Hematopoietic multipotent progenitor cell treated with erythropoietin and hydrocortisone succinate and interleukin-3 and kit ligand, for 15 days (in vitro differentiated cells): ENCODE measurements at places on chromosomes 13 and 19.

DNA sequence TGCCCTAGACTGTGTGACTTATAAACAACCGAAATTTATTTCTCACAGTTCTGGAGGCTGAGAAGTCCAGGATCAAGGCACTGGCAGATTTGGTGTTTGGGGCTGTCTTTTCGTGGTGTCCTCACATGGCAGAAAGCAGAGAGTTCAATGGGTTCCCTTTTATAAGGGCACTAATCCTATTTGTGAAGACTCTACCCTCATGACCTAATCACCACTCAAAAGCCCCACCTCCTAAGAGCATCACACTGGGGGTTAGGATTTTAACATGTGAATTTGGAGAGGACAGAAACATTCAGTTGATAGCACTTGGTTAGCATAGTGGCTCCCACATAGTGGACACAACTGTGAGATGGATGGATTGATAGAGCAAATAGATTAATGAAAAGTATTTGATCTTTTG is 21.5 kb upstream of the GPR18 start:
- DNase-seq = no peak

DNA sequence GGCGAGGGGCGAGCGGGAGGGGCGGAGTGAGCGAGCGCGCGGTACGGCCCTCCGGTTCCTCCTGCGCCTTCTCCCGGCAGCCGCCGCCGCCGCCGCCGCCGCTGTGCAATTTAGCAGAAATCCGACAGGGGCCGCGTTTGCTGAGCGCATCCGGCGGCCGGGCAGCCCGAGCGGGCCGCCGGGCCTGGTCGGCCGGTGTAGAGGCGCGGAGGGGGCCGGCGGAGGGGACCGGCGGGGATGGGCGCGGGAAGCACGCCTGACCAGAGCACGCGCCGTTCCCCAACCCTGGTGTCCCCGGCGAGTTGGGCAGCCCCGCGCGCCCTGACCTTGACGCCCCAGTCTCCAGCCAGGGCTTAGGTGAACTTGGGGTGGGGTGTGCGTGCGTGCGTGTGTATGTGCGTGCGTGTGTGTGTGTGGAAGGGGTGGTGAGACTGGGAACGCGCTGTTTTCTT is 144.5 kb upstream of the ZNF536 start:
- no peak for DNase-seq

- no peak for DNase-seq
Observed at GRCh38 chr13:20442375-20442774, 83.3 kb downstream of the CRYL1 start.

GRCh38 chr13:43363156-43363953 is 340.0 kb downstream of the DNAJC15 start:
- no peak for DNase-seq

DNA sequence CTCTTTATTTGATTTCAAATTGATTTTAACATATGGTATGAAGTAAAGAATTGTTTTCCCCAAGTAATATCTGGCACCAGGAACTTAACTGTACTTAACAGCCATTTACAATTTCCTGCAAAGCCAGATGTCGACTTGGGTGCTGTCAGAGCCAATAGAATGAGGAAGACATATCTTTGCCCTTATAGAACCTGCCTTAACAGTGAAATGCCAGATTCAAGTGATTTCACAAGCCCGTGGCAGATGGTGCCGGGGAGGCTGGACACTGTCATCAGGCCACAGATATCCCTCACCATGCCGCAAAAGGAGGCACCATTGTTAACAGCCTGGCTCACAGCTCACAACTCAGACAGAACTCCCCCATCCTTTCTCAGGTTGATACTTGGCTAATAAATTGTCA is 48.7 kb downstream of the ESD start:
- no peak for DNase-seq

- no peak for DNase-seq
Observed at GRCh38 chr13:42754801-42755510, 26.4 kb upstream of the FAM216B start.

DNA sequence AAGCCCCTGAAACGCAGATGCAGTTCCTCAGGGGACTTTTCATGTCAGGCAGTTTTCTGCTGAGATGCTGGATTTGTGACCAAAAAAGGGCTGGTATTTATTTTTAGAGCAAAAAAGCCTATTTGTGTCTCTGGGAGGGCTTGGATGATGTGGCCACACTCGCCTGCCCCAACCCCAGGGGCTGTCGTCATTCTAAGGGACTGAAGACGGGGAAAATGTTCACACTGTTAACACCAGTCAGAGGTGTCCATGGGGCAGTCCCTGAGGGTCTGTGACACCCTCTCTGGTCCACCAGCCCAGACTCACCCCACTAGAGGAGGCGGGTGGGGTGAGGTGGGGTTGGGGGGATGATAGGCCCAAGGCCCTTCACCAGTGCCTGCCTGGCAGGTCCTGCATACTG is 15.9 kb upstream of the EPHX3 start:
- no peak for DNase-seq

DNA sequence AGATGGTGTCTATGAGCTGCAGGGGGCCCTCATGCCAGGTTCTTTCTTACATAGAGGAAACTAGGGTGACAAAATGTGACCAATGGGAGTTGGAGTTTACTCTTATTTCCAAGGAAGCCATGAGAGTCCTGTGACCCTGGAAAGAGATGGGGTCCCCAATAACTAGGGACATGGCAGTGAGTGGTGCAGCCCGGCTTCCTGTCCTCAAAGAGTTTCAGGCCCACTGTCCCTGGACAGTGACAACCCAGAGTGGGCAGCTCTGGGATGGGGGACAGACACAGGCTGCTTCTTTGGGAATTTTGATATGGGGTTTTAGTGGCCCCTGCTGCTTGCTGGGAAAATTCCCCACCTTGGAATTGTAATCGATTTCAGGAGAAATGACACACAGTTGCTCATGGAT is 8.4 kb upstream of the IGFL1 start:
- DNase-seq = no peak

- no peak for DNase-seq
Observed at GRCh38 chr13:107681600-107681999, 533.7 kb downstream of the LIG4 start.

- DNase-seq = no peak
Observed at GRCh38 chr19:11539495-11540365, 1.1 kb downstream of the CNN1 start.

- no peak for DNase-seq
Observed at GRCh38 chr13:111917901-111918300, 149.0 kb upstream of the SOX1 start.

- DNase-seq = no peak
Observed at GRCh38 chr13:73583331-73583730, 524.5 kb downstream of the KLF5 start.

DNA sequence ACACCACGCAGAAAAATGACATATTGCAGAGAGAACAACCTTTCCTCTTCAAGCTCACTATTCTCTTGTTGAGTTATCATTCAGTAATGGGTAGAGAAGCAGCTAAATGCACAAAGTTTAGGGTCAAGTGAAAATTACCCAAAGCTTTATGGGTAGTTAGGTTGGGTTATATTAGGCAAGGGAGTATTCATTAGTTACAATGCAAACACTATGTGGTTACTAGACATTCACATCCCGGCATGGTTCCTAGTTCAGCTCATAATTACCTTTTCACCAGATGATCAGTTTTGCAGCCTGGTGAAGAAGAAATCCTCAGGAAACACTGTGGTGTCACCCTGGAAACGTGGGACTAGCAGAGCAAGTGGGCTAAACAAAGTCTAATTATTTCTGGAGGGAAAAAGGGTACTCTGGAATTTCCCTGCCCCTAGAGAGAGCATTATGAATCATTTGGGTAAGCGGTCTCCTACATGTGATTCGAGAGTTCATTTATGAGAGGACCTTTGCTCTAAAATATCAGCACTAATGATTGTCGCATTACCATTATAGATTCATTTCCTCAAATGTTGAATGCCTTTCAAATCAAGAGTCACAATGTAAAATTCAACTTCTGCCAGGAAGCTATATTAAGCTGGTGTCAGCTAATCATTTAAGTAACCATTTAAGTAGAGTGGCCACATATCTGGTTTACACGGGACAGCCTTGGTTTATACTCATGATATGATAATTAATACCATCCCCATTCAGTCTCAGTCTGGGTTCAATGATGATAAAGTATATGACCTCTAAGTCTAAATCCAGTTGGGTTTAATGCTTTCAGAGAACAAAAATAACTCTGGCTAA is 1208.0 kb downstream of the DIAPH3 start:
- DNase-seq = no peak

GRCh38 chr13:26619358-26619757 is 61.9 kb downstream of the WASF3 start:
- no peak for DNase-seq

- no peak for DNase-seq
Observed at GRCh38 chr19:34972163-34972705, 8.2 kb upstream of the ZNF792 start.

- no peak for DNase-seq
Observed at GRCh38 chr13:90233933-90234672, 1113.4 kb upstream of the MIR17HG start.

DNA sequence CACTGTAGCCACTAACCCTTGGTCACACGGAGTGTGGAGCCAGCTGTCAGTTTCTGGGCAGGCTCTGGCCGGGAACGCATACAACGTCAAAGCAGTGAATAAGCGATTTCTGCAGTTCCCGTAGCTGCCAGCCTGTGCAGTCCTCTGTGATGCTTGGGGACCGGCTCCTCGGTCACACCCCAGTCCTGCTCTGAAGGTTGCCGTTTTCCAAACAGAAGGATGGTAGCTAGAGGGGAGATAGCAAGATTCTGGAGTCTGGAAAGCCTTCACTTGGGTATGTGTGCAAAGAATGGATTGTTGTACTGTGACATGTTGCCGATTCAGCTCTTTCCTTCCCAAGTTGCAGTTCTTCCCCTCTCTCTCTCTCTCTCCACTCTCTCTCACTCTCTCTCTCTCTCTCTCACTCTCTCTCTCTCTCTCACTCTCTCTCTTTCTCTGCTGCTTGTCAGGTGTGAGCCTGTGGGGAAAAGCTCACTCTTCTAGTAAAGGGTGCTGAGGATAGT is 38.7 kb upstream of the C1QTNF9 start:
- DNase-seq = peak; percentile 73

DNA sequence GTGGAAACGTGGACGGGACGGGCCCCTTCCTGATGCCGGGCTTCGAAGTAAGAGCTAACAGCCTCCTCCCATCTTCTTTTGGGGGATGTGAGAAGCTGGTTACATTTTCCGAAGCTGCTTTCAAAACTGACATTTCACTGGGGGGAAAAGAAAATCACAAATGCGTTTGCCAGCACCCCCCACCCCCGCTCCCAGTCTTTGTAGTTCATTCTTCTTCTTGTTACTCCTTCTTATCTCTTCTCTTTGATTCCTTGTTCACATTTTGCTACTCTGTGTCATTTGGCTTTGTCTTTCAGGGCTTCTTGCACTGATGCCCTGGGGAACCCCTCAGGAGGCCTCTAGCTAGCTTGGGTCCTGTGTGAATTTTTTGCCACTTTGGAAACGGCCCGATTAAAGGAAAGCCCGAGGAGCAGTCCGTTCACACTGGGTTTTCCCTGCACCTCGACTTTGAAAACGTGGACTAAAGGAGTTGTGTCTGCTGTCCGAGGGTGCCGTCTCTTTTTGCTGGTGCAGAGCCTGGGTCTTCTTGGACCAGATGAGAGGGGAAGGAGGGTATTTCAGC is 1.3 kb downstream of the CARM1 start:
- no peak for DNase-seq

DNA sequence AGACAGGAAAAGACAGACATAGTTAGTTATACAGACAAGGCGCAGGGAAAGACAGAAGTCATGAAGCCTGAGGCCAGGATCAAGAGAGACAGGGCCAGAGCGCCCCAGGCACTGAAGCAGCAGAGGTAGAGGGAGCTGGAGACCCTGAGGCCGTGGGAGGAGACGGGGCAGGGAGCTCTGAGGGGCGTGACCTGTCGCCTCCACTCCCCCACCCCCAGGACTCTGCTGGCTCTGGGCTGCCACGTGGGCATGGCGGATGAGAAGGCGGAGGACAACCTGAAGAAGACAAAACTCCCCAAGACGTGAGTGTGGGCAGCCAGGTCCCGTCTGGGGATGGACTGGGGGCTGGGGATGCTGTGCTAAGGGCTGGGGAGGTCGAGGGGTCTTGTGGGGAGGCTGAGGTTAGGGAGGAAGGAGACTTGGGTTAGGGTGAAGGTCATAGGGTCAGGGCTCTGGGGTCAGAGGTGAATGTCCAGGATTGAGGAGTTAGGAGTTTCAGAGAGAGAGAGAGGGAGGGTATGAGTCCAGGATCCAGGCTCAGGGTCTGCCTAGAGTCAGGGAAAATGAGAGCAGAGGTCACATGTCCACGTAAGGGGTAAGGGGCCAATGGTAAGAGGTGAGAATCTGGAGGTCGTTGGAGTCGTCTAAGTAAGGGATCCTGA is 31.1 kb downstream of the RYR1 start:
- no peak for DNase-seq

GRCh38 chr13:42394361-42394708 is 122.4 kb downstream of the AKAP11 start:
- DNase-seq = no peak

DNA sequence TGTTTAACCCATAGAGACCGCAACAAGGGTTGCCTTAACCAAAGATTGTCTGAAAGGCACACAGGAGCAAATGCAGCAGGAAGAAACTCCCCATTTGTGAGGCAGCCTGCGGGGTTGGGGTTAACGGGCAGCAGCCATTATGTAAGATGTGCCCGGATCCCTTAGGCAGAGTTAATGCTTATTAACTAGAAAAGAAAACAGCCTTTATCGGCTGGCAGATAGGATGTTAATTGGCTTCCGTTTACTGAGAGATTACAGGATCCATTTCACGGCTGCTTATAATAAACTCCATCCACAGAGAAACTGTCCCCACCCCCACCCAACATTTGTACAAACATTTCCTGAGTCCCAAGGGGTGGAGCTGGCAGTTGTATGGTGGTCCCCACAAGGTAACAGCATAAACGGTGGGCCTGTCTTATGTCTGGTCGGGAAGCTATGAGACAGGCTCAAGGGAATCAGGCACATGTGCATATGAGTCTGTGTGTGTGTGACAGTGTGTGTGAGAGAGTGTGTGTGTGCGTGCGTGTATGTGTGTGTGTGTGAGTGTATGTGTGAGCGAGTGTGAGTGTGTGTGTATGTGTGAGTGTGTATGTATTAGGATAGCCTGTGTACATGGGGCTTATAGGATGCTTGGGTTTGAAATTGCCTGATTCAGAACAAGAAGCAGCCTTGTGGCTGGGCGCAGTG is 10.5 kb downstream of the SLC25A42 start:
- DNase-seq = no peak

DNA sequence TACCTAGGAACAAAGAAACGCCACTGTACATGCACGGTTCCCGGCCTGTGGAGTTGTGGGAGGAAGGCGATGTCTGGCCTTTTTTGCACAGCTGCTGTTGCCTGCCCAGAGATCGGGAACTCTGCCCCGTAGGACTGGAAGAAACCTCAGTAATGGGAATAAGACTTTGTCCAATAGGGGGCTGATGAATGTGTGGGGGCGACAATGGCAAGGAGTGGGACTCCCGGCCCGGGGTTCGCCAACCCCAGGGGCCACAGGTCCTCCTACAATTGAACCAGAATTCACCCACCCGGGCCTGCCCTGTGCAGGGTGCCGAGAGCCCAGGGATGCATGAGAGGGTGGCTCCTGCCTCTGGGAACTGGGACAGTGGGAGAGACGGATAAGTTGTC is 2.0 kb upstream of the CEBPA start:
- no peak for DNase-seq
